Smooth muscle cell of the pulmonary artery (primary cell): ENCODE measurements at places on chromosomes 5 and 9. TPM values are rescaled to one million over a fixed set of nuclear protein-coding genes. Genes with fewer than 3 reads are reported as not detected.

Gene ATP10B
- 0.03 TPM in 1 of 2 replicates, not detected in the other for total RNA-seq

Gene PCDHGB3
- total RNA-seq: 7.8 and 8.1 TPM in 2 replicates

Gene RPS14
- total RNA-seq: 1,032 and 1,726 TPM in 2 replicates

Gene INVS
- 30.8 and 39.7 TPM in 2 replicates for total RNA-seq

Gene RETREG1
- total RNA-seq: 0.83 and 2.4 TPM in 2 replicates

Gene PCDHGB7
- 13.8 and 14.7 TPM in 2 replicates for total RNA-seq

Gene UBAP2
- total RNA-seq: 14.1 and 17.6 TPM in 2 replicates

Gene PIP5KL1
- total RNA-seq: 1.4 and 3.4 TPM in 2 replicates

Gene CANX
- total RNA-seq: 805 and 877 TPM in 2 replicates

Gene GPX8
- 110 and 162 TPM in 2 replicates for total RNA-seq

Gene TRIM36
- total RNA-seq: 0.13 TPM in 2 replicates

Gene NR6A1
- 0.39 and 0.69 TPM in 2 replicates for total RNA-seq

Gene SLC36A2
- total RNA-seq: not detected in 2 replicates
